Progenitor cell of endocrine pancreas (in vitro differentiated cells): ENCODE measurements at places on chromosomes 3 and 15. TPM values are rescaled to one million over a fixed set of nuclear protein-coding genes. Genes with fewer than 3 reads are reported as not detected.

DNA sequence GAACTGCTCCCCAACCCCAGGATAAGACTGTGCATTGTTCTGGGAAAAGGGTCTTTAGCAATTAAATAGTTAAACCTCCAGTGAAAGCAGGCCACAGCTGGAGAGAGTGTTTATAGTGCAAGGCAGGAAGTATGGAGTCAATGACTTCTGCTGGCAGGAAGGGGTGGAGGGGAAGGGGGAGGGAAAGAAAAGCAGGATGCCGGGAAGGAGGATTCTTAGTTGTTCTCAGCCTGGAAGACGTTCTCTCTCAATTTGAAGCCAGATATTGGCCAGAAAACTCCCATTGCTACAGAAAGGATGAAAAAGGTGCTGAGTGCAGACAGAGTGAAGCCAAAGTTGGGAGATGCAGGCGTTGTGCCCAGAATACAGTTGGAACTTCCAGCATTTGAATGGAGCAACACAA lies 35.7 kb upstream of the ACTL6A start:
- H3K4me3 ChIP-seq, result peak overlapping the region; percentile 46
- H3K27ac ChIP-seq, result peak overlapping the region; percentile 31
- no peaks in the 10 kb centered on the region for H3K36me3 ChIP-seq
- no peaks in the 10 kb centered on the region for H3K27me3 ChIP-seq

GRCh38 chr3:196323691-196324090 lies 5.7 kb upstream of the DYNLT2B start:
- no peak for DNase-seq
- no peak overlapping the region for H3K4me3 ChIP-seq
- H3K27ac ChIP-seq, result no peak overlapping the region
- H3K36me3 ChIP-seq, result no peaks in the 10 kb centered on the region
- H3K27me3 ChIP-seq, result peaks cover 8% of the 10 kb centered on the region

DNA sequence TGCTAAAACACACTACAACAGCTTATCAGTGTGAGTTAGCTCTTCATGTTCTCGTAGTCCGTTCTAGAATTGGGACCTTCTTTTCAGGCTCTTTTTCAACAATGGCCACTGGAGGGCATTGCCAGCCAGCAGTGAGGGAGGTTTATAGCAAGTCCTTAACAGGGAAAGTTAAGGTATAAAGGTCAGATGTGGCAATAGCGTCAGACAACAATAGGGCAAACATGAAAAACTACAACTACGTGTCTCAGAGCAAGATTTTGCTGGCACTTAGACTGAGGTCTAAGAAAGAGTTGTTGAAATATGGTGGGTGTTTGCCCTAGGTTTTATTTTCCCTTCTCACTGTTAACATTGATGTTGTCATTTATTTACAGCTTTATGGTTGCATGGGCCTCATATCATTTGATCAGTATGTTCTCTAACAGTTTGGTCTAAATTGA lies 161.4 kb downstream of the GMNC start:
- no peak overlapping the region for H3K27ac ChIP-seq
- DNase-seq, result peak; percentile 10
- no peak overlapping the region for H3K4me3 ChIP-seq
- peaks cover 11% of the 10 kb centered on the region for H3K4me1 ChIP-seq
- no peaks in the 10 kb centered on the region for H3K27me3 ChIP-seq

- H3K27ac ChIP-seq, result no peak overlapping the region
- DNase-seq, result no peak
- H3K4me1 ChIP-seq, result peaks cover 11% of the 10 kb centered on the region
- peaks cover 10% of the 10 kb centered on the region for H3K27me3 ChIP-seq
- no peak overlapping the region for H3K4me3 ChIP-seq
Observed at GRCh38 chr15:37837276-37837675, 97.2 kb upstream of the TMCO5A start.

GRCh38 chr3:128066676-128067075 lies 14.4 kb downstream of the SEC61A1 start:
- DNase-seq, result no peak
- no peaks in the 10 kb centered on the region for H3K4me1 ChIP-seq
- peaks cover 33% of the 10 kb centered on the region for H3K36me3 ChIP-seq
- H3K4me3 ChIP-seq, result no peak overlapping the region

GRCh38 chr3:124926426-124927101 lies 8.0 kb downstream of the MUC13 start:
- no peak overlapping the region for H3K27ac ChIP-seq
- no peaks in the 10 kb centered on the region for H3K36me3 ChIP-seq
- no peak overlapping the region for H3K4me3 ChIP-seq

- peaks cover 4% of the 10 kb centered on the region for H3K36me3 ChIP-seq
- H3K4me1 ChIP-seq, result peaks cover 1% of the 10 kb centered on the region
- no peak overlapping the region for H3K27ac ChIP-seq
- H3K27me3 ChIP-seq, result no peaks in the 10 kb centered on the region
- H3K4me3 ChIP-seq, result no peak overlapping the region
- no peak for DNase-seq
Observed at GRCh38 chr3:174062923-174063322, 665.4 kb downstream of the NLGN1 start.

DNA sequence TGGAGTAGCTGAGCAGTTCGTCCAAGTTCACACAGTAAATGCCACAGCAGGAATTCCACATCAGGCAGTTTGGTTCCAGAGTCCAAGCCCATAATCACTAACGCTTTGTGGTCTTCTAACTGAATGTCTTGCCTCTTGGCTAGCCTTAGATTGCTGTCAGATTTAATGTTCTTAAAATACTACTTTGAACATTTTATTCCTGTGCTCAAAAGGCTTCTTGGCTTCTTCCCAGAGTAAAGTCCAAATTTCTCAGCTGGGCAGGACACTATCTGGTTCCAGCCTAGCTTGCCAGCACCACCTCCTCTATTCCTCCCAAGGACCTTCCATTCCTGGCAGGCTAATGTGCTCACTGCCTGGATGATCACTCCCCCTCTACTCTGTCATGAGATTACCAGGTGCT lies 256.9 kb downstream of the SQOR start:
- H3K36me3 ChIP-seq, result peaks cover under 1% of the 10 kb centered on the region
- no peak for DNase-seq
- H3K27me3 ChIP-seq, result no peaks in the 10 kb centered on the region
- H3K4me3 ChIP-seq, result no peak overlapping the region
- H3K27ac ChIP-seq, result no peak overlapping the region

DNA sequence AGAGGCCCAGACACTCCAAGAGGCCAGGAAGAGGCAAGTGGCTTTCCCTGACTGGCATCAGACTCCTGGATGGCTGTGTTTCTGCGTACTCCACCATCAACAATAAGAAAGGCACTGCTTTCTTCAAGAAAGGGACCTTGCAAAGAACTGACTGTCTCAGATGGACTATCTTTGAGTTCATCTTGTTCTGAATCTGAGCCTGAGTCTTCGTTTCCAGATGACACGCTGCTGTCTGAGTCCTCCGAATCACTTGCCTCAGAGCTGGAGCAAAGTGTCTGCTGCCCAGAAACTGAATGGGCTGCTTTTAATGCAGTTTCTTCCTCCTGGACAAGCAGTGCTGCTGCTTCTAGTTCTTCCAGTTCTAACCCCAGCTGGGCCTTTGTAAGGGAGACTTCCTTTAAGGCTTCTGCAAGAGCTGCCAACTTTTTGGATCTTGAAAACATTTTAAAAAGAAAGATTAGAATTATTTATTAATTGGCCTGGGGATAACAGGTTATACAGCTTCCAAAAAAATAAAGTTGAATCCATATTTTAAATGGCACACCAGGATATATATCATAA lies 97.8 kb downstream of the SHQ1 start:
- H3K4me1 ChIP-seq, result peaks cover 32% of the 10 kb centered on the region
- H3K27ac ChIP-seq, result peak overlapping the region; percentile 45
- no peak for DNase-seq
- H3K27me3 ChIP-seq, result no peaks in the 10 kb centered on the region
- peaks cover 3% of the 10 kb centered on the region for H3K36me3 ChIP-seq

GRCh38 chr15:80562033-80562432 lies 133.1 kb upstream of the ABHD17C start:
- no peak overlapping the region for H3K27ac ChIP-seq
- DNase-seq, result no peak
- H3K4me3 ChIP-seq, result no peak overlapping the region
- no peaks in the 10 kb centered on the region for H3K4me1 ChIP-seq
- H3K27me3 ChIP-seq, result no peaks in the 10 kb centered on the region
- H3K36me3 ChIP-seq, result peaks cover 30% of the 10 kb centered on the region

DNA sequence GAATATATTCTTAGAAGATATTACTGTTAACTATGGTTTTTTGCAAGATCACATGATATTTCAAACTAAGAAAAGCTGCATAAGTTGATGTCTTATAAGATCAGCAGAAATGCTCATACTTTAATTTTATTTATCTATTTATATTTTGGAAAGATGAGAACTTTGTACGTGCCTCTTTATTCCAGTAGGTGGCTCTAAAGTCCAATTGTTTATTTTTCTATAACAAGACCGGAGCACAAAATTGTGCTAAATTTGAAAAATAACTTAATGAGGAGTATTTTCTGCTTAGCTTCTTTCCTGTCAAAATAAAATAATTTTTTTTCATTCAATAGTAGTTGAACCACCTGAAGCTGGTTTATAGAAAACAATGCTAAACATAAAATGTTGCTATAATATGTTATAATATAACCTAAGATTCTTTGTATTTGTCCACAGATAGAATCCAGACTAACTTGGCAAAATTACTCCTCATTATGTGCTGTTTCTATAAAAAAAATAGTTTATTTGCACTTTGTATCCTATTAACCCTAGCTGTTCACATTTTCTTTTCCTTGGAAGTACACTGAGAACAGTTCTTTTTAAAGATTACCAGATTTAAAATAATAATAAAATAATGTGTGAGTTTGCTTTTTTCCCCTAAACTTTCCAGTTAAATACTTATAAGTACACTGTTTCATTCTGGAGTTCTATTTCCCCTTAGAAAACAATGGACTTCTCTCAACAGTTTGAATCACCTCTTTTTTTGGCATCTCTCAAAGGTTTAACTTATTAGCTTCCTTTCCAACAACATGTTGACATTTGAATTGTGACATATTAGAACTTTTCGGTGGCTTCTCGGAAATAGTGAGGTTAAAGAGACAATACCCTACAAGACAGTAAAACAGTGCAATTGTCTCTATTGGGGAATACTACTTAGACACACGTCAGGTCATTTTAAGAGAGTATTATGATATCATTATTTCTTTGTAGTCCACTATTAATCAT lies 530.0 kb downstream of the MECOM start:
- DNase-seq, result no peak
- H3K4me1 ChIP-seq, result peaks cover 60% of the 10 kb centered on the region
- peaks cover 19% of the 10 kb centered on the region for H3K36me3 ChIP-seq
- peak overlapping the region; percentile 38 for H3K27ac ChIP-seq
- H3K27me3 ChIP-seq, result no peaks in the 10 kb centered on the region

EOGT gene
- total RNA-seq, result 15.5 and 17.5 TPM in 2 replicates

HTR3E gene
- total RNA-seq, result not detected in 2 replicates

ROBO1 gene
- 78.0 and 78.6 TPM in 2 replicates for total RNA-seq

RRP9 gene
- 22.5 and 24.0 TPM in 2 replicates for total RNA-seq
